ENCODE measurements at places on chromosomes 3 and 15. TPM values are rescaled to one million over a fixed set of nuclear protein-coding genes. Genes with fewer than 3 reads are reported as not detected.
A peak's percentile ranks its signal among the peaks of the same experiment; 100 is the strongest.

DNA sequence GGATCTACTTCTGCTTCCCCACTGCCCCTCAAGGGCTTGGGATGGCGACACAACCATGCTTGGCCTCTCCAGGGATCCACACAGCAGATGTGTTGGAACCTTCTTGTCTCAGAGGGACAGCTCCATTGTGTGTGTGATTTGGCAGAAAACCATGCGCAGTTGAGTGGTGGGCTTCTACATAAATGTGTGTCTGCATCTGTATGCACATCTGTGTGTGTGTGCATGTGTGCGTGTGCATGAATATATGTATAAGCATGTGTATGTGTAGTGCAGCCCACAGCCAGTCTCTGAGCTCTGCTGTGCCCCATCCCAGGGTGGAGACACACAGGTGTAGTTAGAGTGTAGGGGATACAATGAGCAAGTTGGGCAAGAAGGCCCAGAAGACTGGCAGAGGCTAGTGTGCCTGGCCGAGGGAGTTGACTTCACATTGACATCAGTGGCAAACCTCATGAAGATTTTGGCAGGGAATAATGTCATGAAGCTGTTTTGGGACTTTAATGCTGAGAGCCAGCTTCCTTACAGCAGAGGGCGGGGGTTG, 8.1 kb downstream of the GLYCTK start:
- DNase-seq: peak; percentile 27

- no peak for DNase-seq
These were observed 38.2 kb downstream of the TMCC1 start for GRCh38 chr3:129855170-129855831.

Gene MUC20
- 3.2 TPM for total RNA-seq

- DNase-seq: no peak
These were observed 522.1 kb downstream of the UNC13C start for GRCh38 chr15:54500330-54500729.

DNA sequence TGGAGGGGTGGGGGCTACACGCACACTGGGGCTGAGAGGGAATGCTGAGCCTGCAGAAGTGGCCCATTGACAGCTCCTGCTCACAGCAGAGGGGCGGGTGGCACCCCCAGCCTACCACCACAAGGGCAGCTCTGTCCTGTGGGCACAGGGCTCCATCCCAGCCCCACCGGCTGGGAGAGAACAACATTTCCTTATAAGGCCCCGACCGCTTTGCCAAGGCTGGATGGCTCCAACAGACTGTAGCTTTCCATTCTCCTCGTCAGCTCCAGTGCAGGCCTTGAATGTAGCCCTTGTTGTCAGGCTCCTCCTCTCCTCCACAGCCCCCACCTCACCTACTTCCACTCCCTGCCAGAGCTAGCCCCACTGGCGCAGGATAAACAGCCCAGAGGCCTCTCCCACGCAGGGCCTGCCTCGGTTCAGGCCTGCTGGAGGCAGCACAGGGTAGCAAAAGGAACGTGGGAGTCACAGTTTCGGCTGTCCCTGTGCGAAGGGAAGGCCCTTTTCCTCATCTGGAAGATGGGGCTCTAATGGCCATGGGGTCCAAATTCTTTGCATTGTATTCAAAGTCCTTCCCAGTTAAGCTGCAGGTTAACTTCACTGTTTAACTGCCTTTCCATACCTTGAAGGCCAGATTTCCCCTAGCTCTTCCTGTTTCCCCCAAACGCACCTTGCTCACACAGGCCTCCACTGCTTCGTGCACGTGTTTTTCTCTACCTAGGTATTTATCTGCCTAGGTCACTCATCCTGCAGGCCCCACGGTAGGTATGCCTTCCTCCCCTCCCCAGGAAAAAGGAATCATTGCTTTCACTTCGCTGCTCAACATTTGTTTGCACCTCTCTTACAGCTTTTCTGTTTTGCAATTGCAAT, 101.6 kb upstream of the LPP start:
- no peak for DNase-seq

- DNase-seq: no peak
These were observed 79.1 kb downstream of the AQR start for GRCh38 chr15:34890424-34890823.

GRCh38 chr15:25238126-25238525, 200.7 kb downstream of the UBE3A start:
- DNase-seq: peak; percentile 63

Gene CLDN11
- 3.3 TPM for total RNA-seq

Data from spleen (tissue), 13 donors.